MCF 10A (cell line): ENCODE measurements at places on chromosomes 6 and 20.
A peak's percentile ranks its signal among the peaks of the same experiment; 100 is the strongest.

- no peak for DNase-seq
These were observed 4.9 kb upstream of the HRH3 start for GRCh38 chr20:62225026-62225425.

DNA sequence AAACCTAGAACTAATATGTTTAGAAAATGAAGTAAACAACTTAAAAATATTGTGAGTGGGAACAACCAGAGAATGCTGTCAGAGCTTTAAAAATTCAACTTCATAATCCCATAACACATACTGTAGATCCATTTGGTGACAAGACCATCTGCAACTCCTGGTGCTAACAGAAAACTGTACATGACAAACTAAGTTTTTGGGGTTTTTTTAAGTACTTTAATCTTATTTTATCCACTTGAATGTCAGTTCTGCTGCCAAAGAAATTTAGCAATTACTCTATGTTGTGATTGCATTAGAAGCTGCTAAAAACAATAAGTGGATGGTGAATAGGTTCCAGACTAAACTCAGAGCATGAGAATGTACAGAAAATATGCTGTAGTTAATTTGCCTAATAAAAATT lies 345.4 kb downstream of the COL12A1 start:
- DNase-seq: no peak

- DNase-seq: no peak
These were observed 56.0 kb downstream of the BCAS1 start for GRCh38 chr20:54014293-54014926.

GRCh38 chr6:143731789-143732188 lies 54.0 kb downstream of the PHACTR2 start:
- no peak for DNase-seq

DNA sequence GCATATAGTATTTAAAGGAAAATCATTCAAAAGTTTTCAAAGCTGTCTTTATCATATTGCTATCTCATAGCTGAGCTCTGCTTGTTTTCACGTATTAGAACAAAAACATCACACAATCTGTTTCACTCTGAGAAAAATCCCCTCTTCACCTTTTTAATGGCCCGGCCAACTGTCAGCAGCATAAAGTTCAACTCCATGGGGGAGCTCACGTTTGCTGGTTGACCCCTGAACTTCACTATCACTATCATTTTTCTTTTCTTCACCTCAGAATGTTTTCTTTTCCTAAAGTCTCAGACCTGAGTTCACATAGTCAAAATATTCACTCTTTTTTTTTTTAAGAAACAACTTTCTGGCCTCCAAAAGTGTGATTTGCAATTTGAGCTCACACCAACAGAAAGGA lies 374.4 kb upstream of the MARCKS start:
- no peak for DNase-seq

DNA sequence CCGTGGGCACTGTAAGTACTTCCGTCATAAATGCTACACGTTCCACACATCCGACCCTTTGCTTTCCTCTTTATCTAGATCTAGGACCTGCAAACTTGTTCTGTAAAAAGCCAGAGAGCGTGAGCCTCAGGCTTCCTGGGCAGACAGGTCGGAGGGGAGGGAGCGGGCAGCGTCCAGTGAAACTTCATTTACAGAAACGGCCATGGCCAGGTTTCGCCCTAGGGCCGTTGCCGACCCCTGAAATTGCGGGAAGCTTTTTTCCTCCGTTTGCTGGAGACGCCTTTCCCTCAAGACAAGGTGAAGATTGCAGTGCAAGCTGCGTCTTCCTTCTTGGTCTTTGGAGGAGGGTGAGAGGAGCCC lies 155.4 kb downstream of the DLL1 start:
- no peak for DNase-seq

GRCh38 chr20:34082232-34082887 lies 29.7 kb downstream of the EIF2S2 start:
- DNase-seq: no peak

DNA sequence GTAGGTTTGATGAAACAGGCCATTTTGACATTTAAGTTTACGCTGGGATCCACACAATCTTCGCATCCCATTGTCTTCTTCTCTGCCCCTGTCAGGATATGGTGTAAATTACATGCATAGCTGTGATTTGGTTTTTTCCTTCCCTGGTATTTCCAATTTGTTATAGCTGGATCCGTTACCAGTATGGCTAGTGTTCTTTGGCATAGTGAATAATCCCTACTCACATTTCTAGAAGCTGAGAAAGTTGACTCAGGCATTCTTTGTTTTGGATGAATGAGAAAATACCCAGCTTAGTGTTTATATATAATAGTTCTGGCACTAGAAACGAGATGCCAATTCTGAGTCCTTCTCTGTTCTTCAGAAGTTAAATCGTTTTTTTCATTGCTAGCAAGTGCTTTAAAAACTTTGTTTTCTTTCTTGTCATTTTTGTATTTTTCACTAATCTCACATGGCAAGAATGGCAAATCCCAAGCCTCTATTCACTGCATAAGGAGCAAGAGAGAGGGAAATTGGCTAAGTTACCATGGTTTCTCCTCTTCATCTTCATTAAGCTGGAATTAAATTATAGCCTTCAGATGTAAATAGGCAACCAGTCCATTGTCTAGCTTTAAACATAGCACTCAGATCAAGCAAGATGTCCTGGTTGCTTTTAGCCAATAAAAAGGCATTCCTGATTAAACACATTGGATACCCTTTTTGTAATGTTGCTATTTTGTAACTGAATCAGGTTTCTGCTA lies 91.9 kb upstream of the LAMP5 start:
- DNase-seq: no peak

GRCh38 chr6:138456401-138456790 lies 42.9 kb downstream of the NHSL1 start:
- DNase-seq: peak; percentile 26

DNA sequence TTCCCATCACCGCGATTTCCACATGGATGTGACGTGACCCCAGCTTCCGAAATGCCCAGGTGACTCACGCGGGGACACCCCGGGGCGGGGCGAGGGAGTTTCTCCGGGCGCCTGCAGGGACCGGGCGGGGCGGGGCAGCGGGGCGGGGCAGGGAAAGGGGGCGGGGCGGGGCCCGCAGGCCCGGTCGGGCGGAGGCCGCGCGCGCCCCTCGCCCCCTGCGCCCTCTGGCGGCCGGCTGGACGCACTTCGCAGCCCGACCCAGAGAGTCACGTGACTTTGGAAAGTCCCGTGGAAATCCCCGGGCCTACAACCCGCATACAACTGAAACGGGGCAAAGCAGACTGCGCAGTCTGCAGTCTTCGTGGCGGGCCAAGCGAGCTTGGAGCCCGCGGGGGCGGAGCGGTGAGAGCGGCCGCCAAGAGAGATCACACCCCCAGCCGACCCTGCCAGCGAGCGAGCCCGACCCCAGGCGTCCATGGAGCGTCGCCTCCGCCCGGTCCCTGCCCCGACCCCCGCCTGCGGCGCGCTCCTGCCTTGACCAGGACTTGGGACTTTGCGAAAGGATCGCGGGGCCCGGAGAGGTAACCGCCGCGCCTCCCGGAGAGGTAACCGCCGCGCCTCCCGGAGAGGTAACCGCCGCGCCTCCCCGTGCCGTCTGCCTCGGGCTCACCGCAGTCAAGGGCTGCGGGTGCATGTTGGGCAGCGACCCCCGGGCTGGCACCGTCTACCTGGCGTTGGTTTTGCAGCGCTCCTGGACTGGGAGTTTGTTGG lies at the start of gene TNFAIP3:
TNFAIP3 (plus strand) TSS at position 346 of the 771 bp plus-strand sequence. CDS start 3,969 bp downstream, outside the sequence.
- DNase-seq: peak; percentile 96

DNA sequence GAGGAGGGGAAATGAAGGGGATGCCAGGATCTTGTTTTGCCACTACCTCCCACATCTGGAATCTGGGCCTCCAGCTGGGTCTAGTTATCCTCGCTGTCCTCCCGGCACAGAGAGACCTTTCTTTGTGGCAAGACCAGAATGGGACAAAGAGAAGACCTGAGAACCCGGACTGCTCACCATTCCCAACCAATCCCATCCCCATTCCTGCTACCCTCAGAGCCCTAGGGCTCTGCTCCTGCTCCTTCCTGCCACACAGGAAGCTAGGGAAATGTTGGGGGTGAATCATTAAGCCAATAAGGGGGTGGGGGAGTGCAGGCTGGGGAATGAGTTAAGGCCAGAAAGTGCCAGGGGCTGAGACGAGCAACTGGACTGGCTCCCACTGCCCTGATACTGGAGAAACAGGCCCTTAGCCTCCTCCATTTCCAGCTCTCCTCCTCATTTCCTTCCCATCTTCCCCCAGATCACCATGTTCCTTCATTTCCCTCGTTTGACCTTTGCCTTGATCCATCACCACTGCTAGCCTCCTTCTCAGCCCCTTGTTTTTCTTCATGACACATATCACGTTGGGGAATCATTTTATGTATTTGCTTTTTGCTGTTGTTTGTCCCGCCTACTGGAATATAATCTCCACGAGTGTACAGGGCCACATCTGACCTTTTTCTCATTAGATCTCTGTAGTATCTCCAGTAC lies 4.6 kb upstream of the IER3 start:
- peak; percentile 89 for DNase-seq

DNA sequence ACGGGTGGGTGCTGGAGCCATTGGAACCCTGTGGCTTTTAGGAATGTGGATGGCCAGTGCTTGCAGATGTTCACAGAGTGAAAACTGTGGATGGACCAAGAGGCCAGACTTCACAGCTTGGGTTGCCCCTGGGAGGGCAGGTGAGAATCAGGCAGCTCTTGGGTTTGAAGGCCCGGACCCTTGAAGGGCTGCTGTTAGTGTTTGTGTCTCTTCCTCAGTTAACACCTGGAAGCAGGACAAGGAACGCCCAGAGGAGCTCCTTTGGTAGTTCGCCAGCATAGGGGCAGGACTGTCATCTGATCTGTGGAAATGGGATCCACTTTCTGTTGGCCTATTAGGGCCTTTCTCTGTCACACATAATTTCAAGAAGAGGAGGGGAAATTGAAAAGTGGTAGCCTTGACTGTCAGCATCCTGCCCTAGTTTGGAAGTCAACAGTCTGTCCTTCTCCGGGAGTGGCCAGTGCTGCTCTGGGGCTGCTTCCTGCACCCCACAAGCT lies 43.6 kb downstream of the RIOK1 start:
- DNase-seq: peak; percentile 59

- DNase-seq: no peak
These were observed 21.4 kb downstream of the KCNQ5 start for GRCh38 chr6:72643214-72643613.

- peak; percentile 62 for DNase-seq
These were observed 182.4 kb upstream of the MCHR2 start for GRCh38 chr6:100176311-100176950.

DNA sequence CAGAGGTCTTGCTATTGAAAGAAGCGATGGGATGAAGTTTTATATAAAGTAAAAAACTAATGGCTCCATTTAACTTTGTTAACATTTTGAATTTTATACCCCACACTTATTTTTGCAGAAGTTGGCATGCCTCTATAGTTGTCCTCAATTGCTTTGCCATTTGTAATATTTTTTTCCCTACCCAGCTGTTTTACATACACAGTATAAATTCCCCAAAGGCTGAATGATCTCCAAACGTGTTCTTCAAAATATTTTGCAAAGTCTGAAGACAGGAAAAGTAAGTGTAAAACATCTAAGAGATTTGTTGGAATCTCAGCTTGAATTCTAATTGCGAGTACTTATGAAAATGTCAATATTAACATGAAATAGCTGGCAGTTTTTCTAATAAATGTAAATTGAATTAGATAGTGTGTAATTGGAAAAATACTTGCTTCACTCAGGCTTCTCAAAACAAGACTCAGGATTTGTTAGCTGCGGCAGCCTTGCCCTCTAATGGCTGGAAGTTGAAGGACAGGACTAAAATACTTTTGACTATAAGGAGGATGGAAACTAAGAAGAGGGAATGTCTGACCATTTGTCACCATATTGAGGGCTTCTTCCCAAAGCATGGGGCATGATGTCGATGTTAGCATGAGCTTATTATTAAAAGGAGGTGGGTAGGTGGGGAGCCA lies 226.8 kb downstream of the UST start:
- peak; percentile 31 for DNase-seq

DNA sequence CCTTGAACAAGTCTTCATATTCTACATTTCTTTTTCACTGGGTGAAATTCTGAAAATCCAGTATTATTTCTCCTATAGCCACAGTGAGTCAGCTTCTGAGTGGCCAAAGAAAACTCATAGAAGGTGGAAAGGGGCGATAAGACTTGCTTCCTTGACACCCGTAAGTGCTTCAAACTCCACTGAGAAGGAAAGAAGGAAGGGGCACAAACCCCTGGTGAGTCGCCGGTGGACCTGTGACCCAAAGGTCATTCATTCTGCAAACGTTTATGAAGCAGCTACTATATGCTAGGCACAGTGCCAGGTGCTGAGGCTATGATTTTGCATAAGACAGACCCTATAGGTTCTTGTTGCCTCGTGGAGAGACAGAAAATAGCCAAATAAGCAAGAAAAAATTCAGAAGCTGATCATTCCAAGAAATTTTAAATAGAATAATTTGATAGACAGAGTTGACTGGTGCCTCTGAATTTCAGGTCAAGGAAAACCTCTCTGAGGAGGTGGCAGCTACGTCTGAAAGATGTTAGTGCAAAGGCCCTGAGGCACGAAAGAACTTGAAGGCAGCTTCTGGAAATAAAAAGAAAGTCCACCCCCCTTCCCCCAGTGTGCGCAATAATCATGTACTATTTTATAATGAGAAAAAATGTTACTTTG lies 118.2 kb downstream of the CD24 start:
- DNase-seq: no peak

- DNase-seq: no peak
These were observed 203.8 kb upstream of the LRFN2 start for GRCh38 chr6:40791004-40791403.

DNA sequence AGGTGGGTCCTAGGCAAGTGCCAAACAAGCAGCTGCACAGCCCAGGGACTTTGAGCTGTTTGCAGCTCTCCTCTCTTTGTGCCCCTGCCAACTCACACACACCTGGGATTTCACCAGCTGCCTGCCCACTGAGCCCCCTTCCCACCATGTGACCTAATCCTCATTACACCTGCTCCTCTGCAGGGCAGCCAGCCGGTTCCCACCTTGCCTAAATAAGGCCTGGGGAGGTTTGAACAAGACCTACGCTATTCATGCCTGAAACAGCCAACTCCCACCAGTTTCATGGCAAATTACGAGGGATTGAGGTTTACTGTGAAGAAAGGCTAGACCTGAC lies 92.6 kb upstream of the SOX4 start:
- no peak for DNase-seq

DNA sequence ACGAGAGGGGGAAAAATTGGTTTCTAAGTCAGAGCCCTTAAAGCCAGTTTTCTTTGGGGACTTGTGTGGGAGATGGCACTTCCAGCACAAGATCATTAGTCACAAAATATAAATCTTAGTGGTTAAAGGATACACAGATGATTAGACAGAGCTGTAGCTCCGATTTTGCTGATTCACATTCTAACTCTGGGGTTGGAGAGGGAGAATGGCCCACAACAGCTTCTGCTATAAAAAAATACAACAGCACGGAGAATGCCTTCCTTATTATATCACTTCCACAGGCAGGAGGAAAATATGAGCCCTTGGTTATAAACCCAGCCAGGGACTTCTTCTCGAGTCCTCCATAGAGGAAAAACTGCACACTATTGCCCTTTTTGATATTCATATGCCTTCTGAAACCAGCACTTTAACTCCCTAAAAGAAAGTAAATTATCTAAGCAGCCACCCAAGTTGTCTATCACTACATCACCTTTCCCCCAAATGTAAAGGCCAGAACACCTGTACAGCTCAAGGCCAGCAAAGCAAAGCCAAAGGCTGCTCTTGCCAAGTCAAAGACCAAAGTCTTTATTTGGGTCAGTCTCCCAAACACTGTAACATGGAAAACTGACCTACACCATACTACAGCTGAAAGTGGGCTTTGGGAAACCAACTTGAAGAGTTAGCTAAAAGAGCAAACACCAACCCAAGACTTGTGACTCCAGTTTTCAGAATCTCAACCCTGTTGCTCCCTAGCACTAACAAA lies 10.4 kb downstream of the MRPL14 start:
- DNase-seq: no peak
